Dermis lymphatic vessel endothelial cell (primary cell): ENCODE measurements at places on chromosomes 5 and 9. TPM values are rescaled to one million over a fixed set of nuclear protein-coding genes. Genes with fewer than 3 reads are reported as not detected.

Gene GLRA1
- total RNA-seq: not detected in 2 replicates

Gene LMAN2
- 322 and 383 TPM in 2 replicates for total RNA-seq

Gene SLC38A9
- 40.2 and 50.9 TPM in 2 replicates for total RNA-seq

Gene OBP2B
- total RNA-seq: not detected in 2 replicates

Gene SLCO4C1
- not detected in 2 replicates for total RNA-seq

Gene ZFYVE16
- 42.5 and 51.1 TPM in 2 replicates for total RNA-seq

Gene AFAP1L1
- 226 and 255 TPM in 2 replicates for total RNA-seq

Gene RAB3C
- total RNA-seq: 0.09 TPM in 1 of 2 replicates, not detected in the other

Gene WNK2
- under 0.01 and 0.17 TPM in 2 replicates for total RNA-seq
